NCI-H1105 (cell line): ENCODE measurements at places on chromosomes 12 and 14.

GRCh38 chr14:73245480-73246325, 8.4 kb downstream of the PAPLN start:
- peak; percentile 26 for DNase-seq

GRCh38 chr14:92564344-92565039, 50.9 kb downstream of the RIN3 start:
- no peak for DNase-seq

DNA sequence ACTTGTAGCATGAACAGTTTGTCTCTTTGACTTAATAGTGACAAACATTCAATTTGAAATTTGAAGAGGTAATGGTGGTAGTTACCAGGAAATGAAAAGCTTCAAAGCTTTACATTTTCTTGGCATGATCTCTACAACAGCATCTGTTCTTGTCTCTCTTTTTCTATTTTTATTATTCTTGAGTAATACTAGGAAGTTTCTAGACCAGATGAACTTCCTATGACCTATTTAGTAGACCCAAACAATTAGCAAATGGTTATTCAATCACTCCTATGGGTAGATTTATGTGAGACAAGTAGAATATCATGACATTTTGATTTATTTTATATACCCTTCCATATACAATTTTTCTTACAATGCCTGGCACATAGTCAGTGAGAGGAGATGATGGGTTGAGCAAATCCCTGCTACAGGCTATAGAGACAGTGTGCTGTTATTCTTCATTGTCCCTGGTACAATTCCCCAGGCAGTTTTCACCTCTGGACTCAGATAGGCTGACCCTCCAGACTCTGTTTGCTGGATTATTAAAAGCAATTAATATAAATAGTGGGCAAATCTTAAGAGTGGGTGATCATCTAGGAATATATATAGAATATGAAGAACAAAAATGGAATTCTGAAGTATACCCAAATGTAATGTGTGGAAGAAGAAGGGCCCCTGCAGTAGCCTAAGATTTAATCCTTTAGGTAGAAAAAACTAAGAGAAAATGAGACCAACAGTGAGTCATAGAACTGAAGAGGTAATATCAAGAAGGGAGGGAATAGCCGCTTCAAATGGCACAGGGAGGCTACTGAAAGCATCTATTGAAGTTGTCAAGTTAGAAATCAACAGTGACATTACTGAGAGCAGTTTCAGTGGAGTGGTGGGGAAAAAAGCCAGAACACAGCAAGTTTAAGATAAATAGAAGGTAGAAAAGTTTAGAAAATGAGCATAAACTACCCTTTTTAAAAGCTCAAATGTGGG, 512.0 kb downstream of the FOXG1 start:
- DNase-seq: no peak

DNA sequence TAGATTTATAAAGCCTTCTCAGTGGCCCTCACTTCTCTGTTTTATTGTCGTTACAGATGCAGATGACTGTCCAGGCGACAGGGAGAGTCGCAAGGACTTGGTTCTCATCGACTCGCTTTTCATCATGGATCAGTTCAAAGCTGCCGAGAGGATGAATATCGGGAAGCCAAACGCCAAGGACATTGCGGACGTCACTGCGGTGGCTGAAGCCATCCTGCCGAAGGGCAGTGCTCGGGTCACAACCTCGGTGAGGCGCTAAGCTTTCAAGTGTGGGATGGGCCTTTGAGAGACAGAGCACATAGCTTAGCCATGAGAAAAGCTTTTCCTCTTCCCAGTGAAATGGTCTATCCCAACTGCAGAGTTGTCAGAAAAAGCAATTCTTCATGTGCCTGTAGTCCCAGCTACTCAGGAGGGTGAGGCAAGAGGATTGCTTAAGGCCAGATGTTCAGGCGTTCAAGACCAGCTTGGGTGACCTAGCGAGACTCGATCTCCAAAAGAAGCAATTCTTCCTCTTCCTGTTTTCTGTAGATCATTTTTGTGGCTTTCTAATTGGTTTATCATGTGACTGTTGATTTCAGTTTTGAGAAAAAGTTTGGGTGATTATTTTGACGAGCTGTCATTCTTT, 56.4 kb downstream of the EP400 start:
- no peak for DNase-seq

DNA sequence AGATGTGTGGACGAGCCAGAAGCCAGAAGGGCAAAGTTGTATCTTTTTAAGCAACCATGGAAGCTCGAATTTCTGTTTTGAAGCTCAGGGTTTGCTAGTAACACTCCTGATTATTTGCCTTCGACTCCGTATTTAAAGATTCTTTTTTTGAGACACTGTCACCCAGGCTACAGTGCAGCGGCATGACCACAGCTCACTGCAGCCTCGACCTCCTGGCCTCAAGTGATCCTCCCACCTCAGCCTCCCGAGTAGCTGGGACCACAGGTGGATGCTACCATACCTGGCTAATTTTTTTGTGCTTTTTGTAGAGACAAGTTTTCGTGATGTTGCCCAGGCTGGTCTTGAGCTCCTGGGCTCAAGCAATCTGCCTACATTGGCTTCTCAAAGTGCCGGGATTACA, 18.7 kb upstream of the OASL start:
- DNase-seq: no peak

DNA sequence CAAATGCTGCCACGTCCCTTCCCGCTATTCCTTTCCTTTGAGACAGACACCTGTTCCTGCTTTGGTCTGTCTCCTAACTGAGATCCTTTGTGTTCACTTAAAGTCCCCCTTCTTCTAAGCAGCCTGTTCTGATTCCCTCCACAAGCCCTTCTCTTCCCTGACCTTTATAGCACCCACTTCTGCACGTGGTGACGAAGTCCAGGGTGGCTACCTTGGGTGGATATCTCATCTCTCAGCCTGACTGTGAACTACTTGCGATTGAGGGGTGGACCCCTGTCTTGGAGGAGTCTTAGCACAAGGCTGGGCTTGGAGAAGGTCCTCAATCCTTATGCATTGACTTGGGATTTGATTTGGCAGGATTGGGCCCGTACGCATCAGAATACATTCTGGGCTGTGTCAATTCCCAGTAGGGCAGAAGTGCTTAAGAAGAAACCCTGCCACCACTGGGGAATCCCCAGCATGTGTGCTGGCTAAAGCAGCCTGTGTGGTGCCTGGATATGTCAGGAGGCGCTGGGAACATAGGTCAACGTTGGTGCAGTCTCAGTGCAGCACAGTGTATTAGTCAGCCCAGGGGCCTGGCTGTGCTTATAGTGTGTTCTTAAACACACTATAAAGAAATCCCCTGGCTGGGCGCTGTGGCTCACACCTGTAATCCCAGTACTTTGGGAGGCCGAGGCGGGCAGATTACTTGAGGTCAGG, 23.6 kb downstream of the KRT80 start:
- no peak for DNase-seq

GRCh38 chr14:47678993-47679392, 3.6 kb upstream of the MDGA2 start:
- peak; percentile 4 for DNase-seq
